ENCODE measurements at places on chromosomes 11 and 22.

DNA sequence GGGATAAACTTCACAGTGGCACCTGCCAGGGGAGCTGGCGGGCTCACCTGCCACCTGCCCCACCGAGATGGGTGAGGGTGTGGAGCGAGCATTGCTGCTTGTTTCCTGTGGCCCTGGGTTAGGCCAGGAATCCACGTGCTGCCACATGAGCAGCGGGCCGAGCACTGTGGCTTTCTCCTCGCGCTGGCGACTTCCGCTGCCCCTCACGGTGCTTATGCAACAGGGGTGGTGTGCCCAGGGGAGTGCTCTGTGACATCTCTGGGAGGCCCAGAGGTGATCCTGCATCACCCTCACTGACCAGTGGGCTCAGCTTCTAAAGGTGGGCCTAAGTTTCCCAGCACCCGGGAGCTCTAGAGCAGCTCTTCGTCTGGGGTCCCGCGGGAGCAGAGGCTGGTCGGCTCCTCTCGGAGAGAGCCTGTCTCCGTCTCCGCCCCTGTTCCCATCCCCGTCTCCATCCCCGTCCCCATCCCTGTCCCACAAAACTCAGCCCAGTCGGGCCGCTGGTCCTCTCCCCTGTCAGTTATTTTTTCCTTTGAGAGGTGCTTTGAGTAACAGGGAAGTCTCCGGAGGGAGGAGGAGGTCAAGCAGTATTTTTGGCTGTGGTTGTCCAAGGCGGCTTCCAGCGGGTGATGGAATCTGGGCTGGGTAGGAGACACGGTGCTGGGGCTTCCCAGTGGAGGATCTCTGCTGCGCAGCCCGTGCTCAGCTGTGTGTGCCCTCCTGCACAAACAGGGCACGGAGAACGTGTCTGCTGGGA is 42.5 kb downstream of the AP2A2 start:
- H3K27me3 ChIP-seq = no peaks in the 10 kb centered on the region
- no peaks in the 10 kb centered on the region for H3K4me1 ChIP-seq
- no peak for DNase-seq
- no peaks in the 10 kb centered on the region for H3K36me3 ChIP-seq
- no peak overlapping the region for H3K4me3 ChIP-seq

GRCh38 chr22:24947881-24948280 is 1.4 kb upstream of the LHFPL7 start:
- no peak overlapping the region for H3K27ac ChIP-seq
- H3K4me3 ChIP-seq = no peak overlapping the region
- no peaks in the 10 kb centered on the region for H3K4me1 ChIP-seq
- no peak for DNase-seq

GRCh38 chr11:65919573-65920371 is 546 bp downstream of the DRAP1 start:
- peak; percentile 79 for DNase-seq
- H3K4me1 ChIP-seq = peaks cover 20% of the 10 kb centered on the region
- no peaks in the 10 kb centered on the region for H3K36me3 ChIP-seq
- no peaks in the 10 kb centered on the region for H3K27me3 ChIP-seq
- no peak overlapping the region for H3K27ac ChIP-seq
- peak overlapping the region; percentile 68 for H3K4me3 ChIP-seq

- H3K4me1 ChIP-seq = no peaks in the 10 kb centered on the region
- H3K27me3 ChIP-seq = no peaks in the 10 kb centered on the region
- H3K36me3 ChIP-seq = no peaks in the 10 kb centered on the region
- no peak overlapping the region for H3K4me3 ChIP-seq
- DNase-seq = no peak
- no peak overlapping the region for H3K27ac ChIP-seq
These were observed 1160.3 kb downstream of the FAM181B start for GRCh38 chr11:81573367-81573766.

DNA sequence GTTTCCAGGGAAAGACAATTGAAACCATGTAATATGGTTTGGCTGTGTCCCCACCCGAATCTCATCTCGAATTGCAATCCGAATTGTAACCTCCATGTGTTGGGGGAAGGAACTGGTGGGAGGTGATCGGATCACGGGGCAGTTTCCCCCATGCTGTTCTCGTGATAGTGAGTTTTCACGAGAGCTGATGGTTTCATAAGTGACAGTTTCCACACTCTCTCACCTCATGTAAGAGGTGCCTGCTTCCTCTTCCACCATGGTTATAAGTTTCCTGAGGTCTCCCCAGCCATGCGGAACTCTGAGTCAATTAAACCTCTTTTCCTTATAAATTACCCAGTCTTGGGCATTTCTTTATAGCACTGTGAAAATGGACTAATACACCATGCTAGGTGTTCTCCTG is 148.3 kb upstream of the CADM1 start:
- H3K4me3 ChIP-seq = no peak overlapping the region
- H3K27ac ChIP-seq = no peak overlapping the region
- no peak for DNase-seq

- no peaks in the 10 kb centered on the region for H3K36me3 ChIP-seq
- H3K4me3 ChIP-seq = no peak overlapping the region
- no peak for DNase-seq
- peaks cover 18% of the 10 kb centered on the region for H3K4me1 ChIP-seq
- H3K27me3 ChIP-seq = peaks cover 2% of the 10 kb centered on the region
- H3K27ac ChIP-seq = no peak overlapping the region
These were observed 91.8 kb upstream of the CD44 start for GRCh38 chr11:35047179-35047578.

DNA sequence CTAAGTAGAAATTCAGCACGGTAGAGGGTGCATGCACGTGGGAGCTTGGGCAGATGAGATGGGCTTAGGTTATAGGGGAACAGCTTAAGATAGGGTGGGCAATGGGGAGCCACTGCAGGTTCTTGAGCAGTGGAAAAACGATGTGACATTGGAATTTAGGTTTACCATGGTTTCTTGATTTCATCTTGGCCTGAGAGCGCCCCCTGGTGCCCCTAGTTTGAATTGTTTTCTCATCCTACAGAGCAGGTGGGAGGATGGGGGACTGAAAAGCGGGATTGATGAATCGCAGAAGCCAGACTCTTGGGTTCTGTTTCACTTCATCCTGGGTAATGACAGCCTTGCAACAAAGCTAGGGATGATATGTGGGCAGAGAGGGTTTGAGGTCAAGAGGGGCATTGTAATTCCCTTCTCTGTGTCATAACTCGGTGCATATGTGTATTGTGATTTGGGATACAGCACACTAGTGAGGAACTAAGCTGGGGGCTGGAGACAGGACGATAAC is 6.7 kb upstream of the MCAM start:
- peaks cover 47% of the 10 kb centered on the region for H3K4me1 ChIP-seq
- peak; percentile 83 for DNase-seq
- peak overlapping the region; percentile 64 for H3K27ac ChIP-seq
- peak overlapping the region; percentile 34 for H3K4me3 ChIP-seq
- H3K27me3 ChIP-seq = no peaks in the 10 kb centered on the region
- no peaks in the 10 kb centered on the region for H3K36me3 ChIP-seq

DNA sequence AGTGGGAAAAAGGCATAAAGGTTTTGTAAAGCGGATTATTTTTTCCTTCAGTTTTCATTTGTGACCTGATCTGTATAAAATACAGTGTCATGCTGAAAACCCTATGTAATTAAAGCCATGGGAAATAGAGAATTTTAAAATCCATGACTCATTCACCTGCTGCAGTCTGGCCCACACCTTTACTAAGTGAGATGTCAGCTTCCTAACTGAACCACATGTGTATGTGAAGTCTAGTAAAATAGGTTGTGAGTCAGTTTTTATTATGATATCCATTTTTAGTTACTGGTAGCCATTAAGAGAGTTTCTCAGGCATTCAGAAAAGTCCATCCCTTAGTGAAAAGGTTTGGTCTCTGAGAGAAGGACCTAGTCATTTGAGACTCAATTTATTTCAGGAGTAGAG is 60.9 kb downstream of the TRIM44 start:
- no peak for DNase-seq
- H3K4me1 ChIP-seq = peaks cover 17% of the 10 kb centered on the region
- peaks cover 7% of the 10 kb centered on the region for H3K36me3 ChIP-seq
- no peaks in the 10 kb centered on the region for H3K27me3 ChIP-seq

GRCh38 chr22:42366806-42367581 is 65.2 kb downstream of the NFAM1 start:
- no peak for DNase-seq
- 0 out of 2 replicates have a peak, but pooled peaks cover 2% of the 10 kb centered on the region for H3K27me3 ChIP-seq
- no peaks in the 10 kb centered on the region for H3K36me3 ChIP-seq
- peaks cover 14% of the 10 kb centered on the region for H3K4me1 ChIP-seq
- H3K27ac ChIP-seq = no peak overlapping the region

DNA sequence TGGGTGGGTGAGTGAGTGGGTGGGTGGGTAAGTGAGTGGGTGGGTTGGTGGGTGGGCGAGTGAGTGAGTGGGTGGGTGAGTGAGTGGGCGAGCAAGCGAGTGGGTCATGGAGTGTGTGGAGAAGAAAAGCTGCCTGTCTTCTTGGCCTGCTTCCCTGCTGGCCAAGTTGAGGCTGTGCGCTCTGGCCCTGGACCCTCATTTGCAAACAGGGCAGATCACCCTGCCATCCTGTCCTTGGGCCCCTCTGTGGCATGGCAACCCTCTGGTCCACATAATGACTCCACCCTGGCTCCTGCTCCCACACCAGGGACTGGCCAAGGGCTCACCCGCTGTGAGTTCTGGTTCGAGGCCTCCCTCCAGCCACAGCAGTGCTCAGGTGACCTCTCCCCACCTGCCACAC is 35.1 kb downstream of the CAPN1 start:
- DNase-seq = peak; percentile 38
- H3K4me1 ChIP-seq = peaks cover 37% of the 10 kb centered on the region
- H3K27ac ChIP-seq = no peak overlapping the region
- no peak overlapping the region for H3K4me3 ChIP-seq
- H3K36me3 ChIP-seq = no peaks in the 10 kb centered on the region
- no peaks in the 10 kb centered on the region for H3K27me3 ChIP-seq

DNA sequence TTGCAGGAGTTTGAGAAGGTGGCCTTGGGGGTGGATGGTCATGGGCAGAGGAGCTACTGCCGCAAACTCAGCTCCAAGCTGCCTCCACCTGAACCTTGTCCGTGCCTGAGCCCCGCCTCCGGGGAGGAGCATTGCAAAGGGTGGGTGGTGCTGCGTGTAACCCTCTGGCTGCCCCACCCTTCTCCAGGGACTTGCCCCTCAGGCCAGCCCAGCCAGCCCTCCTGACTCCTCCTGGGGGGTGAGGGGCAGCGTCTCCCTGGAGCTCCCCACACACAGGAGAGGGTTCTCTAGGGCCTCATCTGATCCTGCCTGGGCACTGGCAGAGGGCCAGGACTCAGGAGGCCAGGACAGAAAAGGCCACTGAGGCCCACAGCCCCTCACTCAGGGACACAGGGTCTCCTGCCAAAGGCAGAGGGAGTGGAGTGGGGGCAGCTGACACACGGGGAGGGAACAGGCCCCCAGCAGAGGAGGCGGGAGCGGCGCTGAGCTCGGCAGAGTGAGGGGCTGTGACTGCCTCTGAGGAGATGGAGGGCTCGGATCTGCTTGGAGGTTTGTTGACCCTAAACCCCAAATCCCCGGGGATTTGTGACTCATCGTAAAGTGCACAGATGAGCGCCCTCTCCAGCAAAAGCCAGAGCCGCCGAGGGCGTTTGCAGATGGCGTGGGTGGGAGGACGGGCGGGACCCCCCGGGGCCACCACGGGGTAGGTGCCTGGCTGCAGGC is 12.8 kb downstream of the BRSK2 start:
- no peaks in the 10 kb centered on the region for H3K36me3 ChIP-seq
- no peaks in the 10 kb centered on the region for H3K27me3 ChIP-seq
- H3K4me1 ChIP-seq = peaks cover 2% of the 10 kb centered on the region
- no peak overlapping the region for H3K4me3 ChIP-seq
- DNase-seq = peak; percentile 67
